ENCODE measurements at places on chromosomes 12 and 14.

DNA sequence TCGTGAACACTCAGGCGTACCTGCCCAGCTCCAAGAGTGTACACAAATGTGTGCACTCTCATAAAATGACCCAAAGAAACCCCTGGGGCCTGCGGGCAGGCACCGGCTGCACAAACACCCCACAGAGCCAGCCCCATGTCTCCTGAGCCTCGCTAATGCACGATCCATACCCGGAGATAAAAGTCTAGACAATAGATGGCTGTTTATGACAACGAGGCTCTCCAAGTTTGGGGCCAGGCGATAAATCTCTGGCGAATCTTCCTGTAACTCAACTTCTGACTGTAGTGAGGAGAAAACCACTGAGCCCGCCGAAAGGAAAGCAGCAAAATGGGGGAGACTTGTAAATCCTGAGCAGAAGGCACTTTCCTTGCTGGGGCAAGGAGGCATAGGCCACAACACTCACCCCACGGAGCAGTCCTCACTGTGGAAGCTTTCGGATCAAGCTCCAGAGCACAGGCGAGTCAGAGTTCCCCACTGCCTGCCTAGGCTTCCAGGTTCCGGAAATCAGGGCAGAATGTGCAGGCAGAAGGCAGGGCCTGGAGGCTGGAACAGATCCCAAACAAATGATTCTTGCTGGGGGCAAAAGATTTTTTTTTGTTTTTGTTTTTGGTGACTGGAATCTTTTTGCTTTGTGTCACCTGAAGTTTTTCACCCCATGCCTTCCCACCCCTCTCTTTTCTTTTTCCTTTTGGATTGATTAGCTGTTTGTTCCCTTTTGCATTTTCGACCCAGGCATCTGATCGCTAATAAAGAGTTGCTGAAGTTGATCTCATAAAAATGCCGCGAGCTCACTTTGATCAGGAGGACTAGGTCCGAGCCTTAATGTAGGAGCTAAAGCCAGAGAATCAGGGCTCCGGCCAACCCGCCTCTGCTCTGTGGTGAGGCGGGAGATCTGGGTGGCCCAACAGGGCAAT, 4.5 kb upstream of the HOXC11 start:
- DNase-seq, result no peak

- no peak for DNase-seq
These were observed 14.2 kb downstream of the RAP1B start for GRCh38 chr12:68624933-68625332.

GRCh38 chr12:53700567-53700966, 24.7 kb upstream of the ATP5MC2 start:
- no peak for DNase-seq

- no peak for DNase-seq
These were observed 3.6 kb downstream of the SLC2A14 start for GRCh38 chr12:7869137-7869536.
